Activated naive CD4-positive, alpha-beta T cell treated with Interleukin-2 at 50 U/mL for 16 hours (primary cell): ENCODE measurements at places on chromosomes 5 and 9.
A peak's percentile ranks its signal among the peaks of the same experiment; 100 is the strongest.

GRCh38 chr5:36252722-36253365 lies 11.1 kb upstream of the NADK2 start:
- DNase-seq, result no peak

DNA sequence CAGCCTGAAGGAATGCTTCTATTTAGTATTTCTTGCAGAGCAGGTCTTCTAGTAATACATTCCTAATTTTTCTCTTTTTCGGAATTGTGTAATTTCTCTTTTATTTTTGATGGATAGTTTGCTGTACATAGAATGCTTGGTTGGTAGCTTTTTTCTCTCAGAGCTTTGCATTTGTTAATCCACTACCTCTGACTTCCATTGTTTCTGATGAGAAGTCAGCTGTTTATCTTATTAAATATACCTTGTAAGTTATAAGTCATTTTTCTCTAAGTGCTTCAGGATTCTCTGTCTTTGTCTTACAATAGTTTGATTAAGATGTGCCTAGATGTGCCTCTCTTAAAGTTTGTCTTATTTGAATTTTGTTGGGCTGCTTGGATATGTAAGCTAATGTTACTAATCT lies 101.9 kb downstream of the HTR1A start:
- DNase-seq, result no peak

- no peak for DNase-seq
Observed at GRCh38 chr9:129125478-129125877, 14.3 kb downstream of the PTPA start.

- no peak for DNase-seq
Observed at GRCh38 chr5:169290895-169291294, 10.0 kb downstream of the SLIT3 start.

- no peak for DNase-seq
Observed at GRCh38 chr5:37668524-37669047, 171.3 kb downstream of the GDNF start.

DNA sequence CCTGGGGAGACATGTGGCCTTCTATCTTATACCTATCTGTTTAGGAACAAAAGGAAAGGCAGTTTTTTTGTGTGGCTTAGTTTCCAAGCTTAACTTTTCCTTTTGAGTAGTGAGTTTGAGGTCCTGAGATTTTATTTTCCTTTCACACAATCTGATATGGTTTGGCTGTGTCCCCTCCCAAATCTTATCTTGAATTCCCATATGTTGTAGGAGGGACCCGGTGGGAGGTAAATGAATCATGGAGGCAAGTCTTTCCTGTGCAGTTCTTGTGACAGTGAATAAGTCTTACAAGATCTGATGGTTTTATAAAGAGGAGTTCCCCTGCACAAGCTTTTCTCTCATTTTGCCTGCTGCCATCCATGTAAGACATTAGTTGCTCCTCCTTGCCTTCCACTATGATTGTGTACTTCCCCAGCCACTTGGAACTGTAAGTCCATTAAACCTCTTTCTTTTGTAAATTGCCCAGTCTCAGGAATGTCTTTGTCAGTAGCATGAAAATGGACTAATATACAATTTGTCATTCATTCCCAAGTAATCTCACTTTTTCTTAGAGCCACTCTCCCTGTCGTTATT lies 4.7 kb upstream of the CLTB start:
- no peak for DNase-seq

- DNase-seq, result no peak
Observed at GRCh38 chr9:136140966-136141365, 22.3 kb upstream of the TMEM250 start.

GRCh38 chr9:90860382-90860781 lies 58.8 kb downstream of the SYK start:
- DNase-seq, result no peak

DNA sequence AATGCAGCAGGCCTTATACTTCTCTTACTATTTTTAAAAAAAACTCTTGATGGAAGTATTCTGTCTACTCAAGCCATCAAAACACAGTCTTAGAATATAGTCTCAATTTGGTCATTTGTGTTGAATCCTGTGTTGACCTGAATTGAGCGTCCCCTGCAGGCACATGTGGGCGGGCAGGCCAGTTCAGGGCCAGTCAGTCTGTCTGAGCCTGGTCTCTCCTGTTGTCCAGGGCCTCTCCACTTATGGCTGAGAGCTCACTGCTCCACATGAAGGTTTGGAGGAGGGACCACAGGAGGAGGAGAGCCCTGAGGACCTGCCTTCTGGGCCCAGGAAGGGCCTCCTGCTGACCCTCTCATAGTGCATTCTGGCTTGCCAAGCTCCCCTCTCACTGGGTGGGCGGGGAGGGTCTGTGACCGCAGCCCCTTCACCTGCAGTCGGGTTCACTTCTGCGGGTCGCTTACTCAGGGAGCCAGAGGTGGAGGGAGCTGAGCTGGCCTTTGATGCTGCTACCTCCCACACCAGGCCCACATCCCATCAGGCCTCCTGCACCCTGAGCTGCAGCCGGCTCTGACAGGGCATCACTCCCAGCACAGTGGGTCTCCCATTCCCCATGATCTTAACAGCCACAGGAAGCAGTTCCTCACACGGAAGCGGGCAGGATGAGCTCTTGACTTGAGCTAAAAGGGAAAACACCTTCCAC lies 178.2 kb upstream of the S1PR3 start:
- no peak for DNase-seq

GRCh38 chr5:448766-449090 lies 5.8 kb downstream of the EXOC3 start:
- no peak for DNase-seq

GRCh38 chr5:77080905-77081304 lies 6.2 kb downstream of the ZBED3 start:
- DNase-seq, result no peak

- DNase-seq, result no peak
Observed at GRCh38 chr5:103808464-103809106, 246.0 kb upstream of the NUDT12 start.

DNA sequence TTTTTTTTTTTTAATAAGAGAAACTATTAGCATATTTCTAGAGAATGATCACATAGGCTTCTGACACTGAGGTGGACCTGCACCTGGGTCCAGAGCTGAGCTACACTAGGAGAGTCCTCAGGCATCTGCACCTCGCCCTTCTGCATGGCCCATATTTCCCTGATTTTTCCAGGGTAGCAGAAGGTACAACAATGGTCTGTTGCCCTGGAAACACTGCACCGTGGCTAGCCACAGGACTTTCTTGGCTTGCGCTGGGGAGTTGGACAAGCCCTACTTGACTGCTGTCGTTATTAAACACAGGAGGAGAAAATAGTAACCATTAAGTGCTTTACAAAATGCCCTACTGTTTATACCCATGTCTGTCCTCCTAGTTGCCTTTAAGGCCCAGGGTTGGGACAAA lies 615.7 kb upstream of the MEF2C start:
- DNase-seq, result no peak

GRCh38 chr5:37816331-37816730 lies 23.5 kb downstream of the GDNF start:
- DNase-seq, result no peak

DNA sequence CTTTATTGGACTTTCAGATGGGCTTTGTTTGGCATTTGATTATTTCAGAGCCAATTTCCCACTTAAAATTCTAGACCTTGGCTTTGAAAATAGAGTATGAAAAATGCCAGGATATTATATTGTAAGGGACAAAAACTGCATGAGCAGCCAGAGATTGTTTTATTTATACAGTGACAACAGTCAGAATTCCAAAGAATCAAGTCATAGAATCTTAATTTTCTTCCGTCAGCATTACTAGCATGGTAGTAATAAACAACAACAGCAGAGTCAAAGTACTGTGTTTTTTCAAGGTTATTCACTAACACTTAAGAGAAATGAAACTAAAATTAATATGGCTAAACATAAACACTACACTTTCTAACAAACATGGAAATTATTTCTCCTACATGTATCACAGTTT lies 52.2 kb downstream of the MLLT3 start:
- no peak for DNase-seq

GRCh38 chr5:19479562-19479961 lies 508.4 kb downstream of the CDH18 start:
- no peak for DNase-seq

DNA sequence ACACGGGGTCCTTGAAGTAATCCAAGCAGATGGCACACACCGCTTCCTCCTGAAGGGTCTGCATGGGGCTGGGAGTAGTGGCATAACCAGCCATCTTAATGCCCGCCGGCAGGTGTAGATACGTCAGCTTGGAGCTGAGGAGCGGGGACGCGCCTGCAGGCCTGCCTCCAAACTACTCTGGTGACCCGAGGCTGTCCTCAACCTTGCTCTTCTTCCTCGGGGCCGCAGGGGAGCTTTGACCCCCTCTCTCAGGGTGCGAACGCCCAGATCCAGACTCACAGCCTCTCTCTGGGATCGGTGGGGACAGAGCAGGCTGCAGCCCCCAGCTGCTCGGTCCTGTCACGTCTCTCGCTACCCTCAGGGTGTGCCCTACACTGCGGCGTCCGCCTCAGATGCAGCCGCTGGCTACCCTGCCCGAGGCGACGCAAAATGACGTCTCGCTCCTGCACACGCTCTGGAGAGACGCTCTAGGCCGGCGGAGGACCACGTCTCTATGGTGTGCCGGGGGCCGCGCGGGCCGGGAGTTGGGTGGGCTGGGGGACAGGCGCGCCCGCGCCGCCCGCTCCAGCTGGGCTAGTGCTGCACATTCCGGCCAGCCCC lies at the start of gene TRIM52:
TRIM52 (minus strand) TSS at position 424 of the 600 bp plus-strand sequence; CDS start at position 94, 330 bp downstream.
- peak; percentile 91 for DNase-seq

- no peak for DNase-seq
Observed at GRCh38 chr5:172699999-172700364, 58.9 kb downstream of the NEURL1B start.

GRCh38 chr9:135400496-135400895 lies 79.1 kb upstream of the PPP1R26 start:
- DNase-seq, result no peak

GRCh38 chr9:9099646-9100045 lies 1300.1 kb upstream of the DMAC1 start:
- DNase-seq, result no peak

DNA sequence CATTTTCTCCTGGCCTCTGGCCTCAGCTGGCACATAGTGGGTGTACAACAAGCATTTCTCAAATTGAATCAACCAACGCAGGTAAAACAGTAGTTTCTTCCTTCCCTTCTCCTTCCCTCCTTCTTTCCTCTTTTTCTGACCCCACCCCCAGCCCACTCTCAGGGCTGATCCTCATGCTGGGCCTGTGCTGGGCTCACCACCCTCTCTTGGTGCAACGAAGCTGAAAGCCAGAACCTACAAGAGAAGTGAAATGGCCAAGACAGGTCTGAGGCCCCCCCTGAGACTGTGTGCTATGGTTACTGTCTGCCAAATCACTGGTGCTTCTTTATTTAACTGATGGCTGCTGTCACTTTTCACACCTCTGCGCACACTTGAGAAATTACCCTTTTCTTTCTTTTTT lies 53.0 kb upstream of the BOD1 start:
- no peak for DNase-seq

- DNase-seq, result peak; percentile 33
Observed at GRCh38 chr5:139848508-139849100, 53.0 kb downstream of the PSD2 start.

DNA sequence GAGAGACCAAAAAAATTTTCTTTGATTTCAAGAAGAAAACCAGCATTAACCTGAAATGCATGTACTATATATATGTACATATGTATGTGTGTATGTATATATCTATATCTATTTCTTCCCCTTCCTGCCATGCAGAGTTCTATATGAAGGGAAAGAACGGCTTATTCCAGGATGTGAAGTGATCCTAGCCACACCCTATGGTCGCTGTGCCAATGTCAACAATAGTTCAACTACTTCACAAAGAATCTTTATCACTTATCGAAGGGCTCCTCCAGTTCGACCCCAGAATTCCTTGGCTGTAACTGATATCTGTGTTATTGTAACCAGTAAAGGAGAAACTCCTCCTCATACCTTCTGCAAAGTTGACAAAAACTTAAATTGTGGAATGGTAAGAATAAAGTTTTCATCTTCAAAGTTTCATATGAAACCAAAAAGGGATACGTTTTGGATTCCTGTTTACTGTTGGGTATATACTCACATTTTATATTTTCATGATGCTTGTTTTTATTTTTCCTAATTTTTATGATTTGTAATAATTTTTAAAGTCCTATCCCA lies 56.2 kb downstream of the DENND4C start:
- no peak for DNase-seq

- no peak for DNase-seq
Observed at GRCh38 chr9:134694368-134694665, 52.7 kb downstream of the COL5A1 start.

GRCh38 chr5:96529559-96529958 lies 96.5 kb upstream of the PCSK1 start:
- no peak for DNase-seq

DNA sequence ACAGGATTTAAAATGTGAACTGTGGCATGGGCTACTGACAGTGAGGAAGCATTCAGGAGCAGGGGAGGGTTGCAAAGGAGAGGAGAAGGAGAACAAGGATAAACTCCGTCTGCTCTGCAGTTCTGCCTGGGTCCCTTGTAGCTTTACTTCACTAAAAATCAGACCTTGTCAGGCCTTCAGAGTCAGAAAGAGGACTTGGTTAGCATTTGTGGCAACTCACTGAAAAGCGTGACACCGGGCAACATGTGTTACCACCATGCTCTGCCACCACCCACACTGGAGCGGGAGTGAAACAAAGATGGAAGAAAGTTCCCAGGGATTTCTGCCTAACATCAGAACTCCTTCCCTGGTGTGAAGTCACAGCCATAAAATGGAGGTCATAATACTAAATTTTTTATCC lies 19.3 kb downstream of the FYB1 start:
- DNase-seq, result peak; percentile 49

DNA sequence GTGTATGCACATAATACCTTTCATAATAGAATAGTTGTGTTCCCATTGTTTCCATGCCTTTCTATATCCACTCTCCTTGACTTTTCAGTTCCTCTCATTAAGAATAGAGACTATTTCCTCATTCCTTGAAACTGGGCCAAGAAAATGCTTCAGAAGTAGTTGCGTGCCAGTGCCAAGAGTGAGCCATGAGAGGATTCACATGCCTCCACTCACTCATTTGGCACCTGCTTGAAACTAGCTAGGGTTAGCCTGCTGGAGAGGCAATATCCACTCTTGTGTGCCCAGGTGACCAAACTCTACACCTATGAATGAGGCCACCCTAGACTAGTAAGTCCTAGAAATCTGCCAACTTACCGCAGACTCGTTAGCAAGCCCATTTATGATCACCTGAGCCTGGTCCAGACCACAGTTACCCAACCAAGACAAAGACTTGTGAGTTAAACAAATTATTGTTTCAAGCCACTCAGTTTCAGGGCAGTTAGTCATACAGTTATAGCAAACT lies 276.3 kb downstream of the EPB41L4A start:
- no peak for DNase-seq

DNA sequence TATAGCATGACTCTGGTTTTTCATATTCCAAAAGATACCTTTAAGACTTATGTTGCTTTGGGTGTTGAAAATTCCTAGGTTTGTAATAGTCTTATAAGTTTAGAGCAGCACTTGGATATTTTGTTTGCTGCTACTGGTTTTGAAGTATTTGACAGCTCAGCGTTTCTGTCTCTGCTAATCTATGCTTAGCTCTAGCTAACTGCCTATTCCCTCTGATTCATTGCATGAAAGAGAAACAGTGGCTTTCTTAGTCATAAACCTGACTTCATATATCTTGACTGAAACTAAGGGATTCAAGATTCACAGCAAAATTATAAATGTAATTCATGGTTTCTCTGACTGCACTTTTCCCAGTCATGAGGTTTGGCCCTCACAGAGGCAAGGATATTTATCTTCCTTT lies 35.6 kb upstream of the ANXA1 start:
- no peak for DNase-seq

GRCh38 chr5:4081466-4081865 lies 485.8 kb downstream of the IRX1 start:
- DNase-seq, result no peak
